ENCODE measurements at places on chromosomes 1 and 21.

GRCh38 chr1:117632269-117633067 is 26.6 kb downstream of the TENT5C start:
- no peak for DNase-seq

GRCh38 chr1:91655912-91656449 is 155.3 kb downstream of the CDC7 start:
- no peak for DNase-seq

- no peak for DNase-seq
Observed at GRCh38 chr1:115192200-115192767, 103.0 kb upstream of the TSPAN2 start.

DNA sequence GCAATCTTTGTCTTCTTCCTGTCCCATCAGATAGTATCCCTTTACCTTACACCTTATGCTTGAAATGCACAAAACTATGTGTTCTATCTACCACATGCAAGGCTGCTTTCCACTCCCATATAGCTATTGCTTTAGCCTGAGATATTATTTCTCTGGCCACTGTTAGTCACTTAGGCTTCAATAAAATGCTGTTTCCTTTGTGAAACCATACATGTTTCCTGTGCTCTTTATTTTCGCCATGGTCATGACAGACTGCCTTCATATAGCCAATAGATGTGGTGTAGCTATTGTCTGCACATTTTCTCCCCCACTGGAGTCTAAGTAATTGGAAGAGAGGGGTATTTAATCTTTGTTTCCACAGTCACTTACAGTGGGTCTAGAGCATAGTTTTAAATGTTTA is 108.4 kb downstream of the GREM2 start:
- no peak for DNase-seq

- DNase-seq: no peak
Observed at GRCh38 chr1:211613951-211614350, 35.0 kb upstream of the SLC30A1 start.

- DNase-seq: no peak
Observed at GRCh38 chr1:41245659-41246058, 3.6 kb upstream of the SCMH1 start.

DNA sequence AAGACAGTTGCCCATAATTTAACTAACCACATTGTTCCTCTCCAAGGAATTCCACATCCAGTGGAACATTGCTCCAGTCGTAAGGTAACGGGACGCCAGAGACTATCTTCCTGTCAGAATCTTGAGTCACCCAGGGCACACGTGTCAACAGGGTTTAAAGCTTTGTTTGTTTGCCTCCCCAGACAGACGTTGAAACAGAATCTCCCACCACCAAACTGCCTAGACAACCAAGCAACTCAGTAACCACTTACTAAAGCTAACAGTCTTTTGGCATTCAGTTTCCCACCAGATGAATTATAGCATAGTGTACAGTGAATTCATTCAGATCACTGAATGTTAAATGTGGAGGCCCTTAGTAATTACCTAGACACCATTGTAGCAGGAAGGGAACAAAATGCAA is 439.5 kb downstream of the PLPP3 start:
- no peak for DNase-seq

DNA sequence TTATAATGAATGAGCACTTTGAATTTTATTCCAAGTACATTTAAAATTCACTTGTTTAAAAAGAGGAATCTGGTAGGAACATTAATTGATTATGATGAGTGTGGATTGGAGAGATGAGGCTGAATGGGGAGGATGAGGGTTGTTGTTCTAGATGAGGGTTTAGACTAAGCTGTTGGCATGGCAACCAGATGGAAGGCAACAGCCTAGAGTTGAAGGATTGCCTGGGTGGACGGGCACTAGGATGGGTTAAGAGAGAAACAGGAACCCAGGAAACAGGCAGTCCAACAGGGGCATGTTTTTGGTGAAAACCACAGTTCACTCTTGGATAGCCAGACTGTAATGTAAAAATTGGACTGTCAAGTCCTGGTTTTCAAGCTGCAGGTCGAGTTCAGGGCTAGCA is 125.5 kb downstream of the CHRM3 start:
- DNase-seq: no peak

GRCh38 chr1:58409336-58409735 is 137.2 kb downstream of the OMA1 start:
- DNase-seq: no peak

GRCh38 chr1:239647045-239647444 is 260.7 kb downstream of the CHRM3 start:
- no peak for DNase-seq

DNA sequence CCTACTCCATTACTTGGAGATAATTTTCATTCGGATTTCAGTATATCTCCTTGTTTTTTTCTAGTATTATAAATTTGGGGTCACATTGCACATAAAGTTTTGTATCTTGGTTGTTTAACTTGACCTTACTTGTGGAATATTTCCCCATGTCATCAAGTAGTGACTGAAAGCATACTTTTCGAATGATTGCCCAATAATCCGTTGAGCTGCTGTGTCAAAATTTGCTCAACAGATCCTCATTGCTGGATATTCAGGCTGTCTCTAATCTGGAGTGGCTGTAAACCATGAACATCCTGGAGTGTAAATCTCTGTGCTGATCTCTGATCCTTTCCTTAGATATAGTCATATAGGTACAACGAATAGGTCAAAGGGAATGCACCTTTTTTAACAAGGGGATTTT is 4.9 kb downstream of the NIPAL3 start:
- no peak for DNase-seq

DNA sequence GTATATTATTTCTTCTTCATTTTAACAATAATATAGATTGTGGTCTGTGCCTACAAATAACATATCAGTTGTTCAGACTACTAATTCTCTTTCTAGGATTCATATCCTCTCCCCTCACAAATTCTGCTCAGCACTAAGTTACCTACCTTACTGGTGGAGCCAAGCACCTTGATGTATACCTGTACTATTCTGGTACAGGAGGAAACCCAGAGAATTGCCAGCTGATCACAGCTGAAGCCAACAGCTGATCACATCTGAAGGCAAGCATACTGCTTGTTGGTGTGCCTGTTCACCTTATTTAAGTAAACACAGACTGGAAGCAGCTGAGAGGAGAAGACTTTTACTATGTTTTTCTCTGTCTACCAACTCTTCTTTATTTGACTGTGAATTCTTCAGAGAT is 101.8 kb downstream of the PBX1 start:
- no peak for DNase-seq

DNA sequence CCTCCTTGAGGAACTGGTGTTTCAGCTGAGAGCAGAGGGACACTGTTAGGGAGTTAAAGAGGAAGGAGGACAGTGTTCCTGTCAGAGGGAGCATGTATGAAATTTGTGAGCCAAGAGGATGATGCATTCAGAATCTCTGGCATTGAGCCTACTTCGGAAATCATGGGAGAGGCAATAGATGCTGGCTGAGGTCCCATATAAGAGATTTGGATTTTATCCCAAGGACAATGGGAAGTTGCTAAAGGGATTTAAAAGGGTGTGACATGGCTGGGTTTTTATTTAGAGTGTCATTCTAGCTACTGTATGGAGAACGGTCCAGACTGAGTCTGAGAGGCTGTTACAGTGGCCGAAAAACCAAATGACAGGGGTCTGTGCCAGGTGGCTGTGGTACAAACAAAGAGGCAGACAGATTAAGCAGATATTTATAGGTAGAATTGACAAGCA is 403.2 kb upstream of the B3GALT2 start:
- DNase-seq: no peak

DNA sequence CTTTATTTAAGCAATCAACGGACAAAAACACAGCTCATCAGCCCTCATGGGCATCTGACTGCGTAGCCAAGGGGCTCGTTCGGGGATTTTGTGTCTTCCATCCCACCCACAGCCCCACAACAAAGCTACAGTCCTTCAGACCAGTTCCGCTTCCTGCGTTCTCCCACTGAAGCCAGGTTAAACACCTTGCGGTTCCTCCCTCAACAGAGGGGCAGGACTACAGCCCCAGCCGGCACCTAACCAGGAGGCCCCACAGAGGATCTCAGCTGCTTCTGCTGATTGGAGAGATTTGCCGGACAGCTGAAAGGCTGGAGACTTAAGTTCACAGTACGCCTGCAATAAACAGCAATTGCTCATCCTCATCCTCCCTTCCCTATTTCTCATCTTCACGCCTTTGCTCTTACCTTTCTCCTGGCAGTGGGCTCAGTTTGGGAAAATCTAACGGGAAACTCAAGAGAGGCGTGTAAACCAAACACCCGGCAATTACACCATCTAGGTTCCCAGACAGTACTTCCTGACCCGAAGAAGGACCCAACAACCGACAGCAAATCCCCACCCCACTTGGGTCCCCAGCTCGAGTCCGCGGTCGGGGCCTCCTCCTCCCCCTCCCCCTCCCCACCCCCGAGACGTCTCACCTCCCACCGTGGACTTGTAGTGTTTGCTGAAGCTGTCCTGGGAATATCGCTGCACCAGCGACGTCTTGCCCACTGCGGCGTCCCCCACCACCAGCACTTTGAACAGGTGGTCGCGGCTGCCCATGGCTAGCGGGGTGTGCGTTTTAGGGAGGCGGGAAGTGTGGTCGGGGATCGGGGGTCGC is 876 bp downstream of the RAB29 start:
- DNase-seq: no peak

Measured in NCI-H1048 (cell line).